ENCODE measurements at places on chromosomes 11 and 22. TPM values are rescaled to one million over a fixed set of nuclear protein-coding genes. Genes with fewer than 3 reads are reported as not detected.

Gene GAB4
- total RNA-seq = not detected

Gene OR51A7
- total RNA-seq = not detected

Gene CRYBB1
- not detected for total RNA-seq

Gene TREH
- total RNA-seq = not detected

Gene GTF2H1
- total RNA-seq = 17.7 TPM

GRCh38 chr11:107957109-107957588 is 28.9 kb downstream of the RAB39A start:
- no peaks in the 10 kb centered on the region for H3K36me3 ChIP-seq
- H3K27ac ChIP-seq = no peak overlapping the region
- DNase-seq = no peak
- H3K4me3 ChIP-seq = no peak overlapping the region

DNA sequence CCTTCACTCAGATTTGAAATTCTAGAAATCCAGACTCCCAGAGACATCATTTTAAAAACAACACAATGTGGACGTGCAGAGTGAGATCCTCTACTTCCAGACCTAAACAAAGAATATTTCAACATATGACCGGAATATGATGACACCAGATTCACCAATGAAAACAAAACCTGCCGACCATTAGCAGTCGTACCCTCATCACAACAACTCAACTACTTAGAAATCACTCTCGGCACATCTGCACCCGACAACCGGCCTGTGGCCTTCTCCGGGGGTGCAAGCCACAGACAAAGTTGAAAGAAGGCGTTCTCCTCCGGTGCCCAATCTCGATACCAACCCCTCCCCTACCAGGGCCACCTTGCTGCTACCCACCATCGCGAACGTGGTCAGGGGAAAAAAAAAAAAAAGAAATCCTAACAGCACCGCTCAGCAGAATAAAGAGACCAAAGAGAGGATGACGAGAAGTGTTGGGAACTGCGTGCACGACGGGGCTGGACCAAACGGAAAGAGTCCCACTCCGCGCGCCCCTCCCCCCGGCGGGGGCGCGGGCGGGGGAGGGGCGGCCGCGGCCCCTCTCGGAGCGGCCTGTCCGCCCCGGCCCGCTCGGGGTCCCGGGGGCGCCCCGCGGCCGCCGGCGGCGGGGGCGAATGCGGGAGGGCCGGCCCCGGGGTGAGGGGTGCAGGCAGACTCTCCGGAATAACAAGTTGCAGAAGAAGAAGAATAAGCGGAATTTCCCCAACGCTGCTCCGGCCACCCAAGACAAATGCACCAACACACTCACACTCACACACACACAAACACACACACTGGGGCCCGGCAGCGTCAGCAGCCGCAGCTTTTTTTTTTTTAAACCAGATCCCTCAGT is 1.7 kb downstream of the PHF21A start:
- H3K36me3 ChIP-seq = no peaks in the 10 kb centered on the region
- DNase-seq = peak; percentile 45
- H3K27me3 ChIP-seq = no peaks in the 10 kb centered on the region

DNA sequence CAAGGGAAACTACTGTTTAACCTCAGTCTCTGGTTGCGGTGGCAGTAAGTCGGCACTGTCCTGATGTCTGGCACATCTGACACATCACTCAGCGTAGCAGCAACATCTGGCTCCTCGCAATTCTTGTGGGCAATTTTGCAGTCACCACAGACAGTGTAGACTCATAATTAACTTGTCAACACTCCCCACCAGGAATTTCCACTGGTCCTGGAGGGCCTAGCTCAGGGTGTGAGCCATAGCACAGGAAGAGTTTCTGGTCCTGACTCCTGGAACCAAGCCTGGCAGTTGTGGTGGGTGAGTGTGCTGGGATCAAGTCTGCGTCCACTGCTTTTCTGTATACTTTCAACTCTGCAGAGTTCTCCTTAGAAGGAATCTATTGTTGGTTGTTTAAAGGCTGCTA is 209.7 kb downstream of the SNX19 start:
- no peaks in the 10 kb centered on the region for H3K36me3 ChIP-seq
- DNase-seq = no peak
- H3K27ac ChIP-seq = no peak overlapping the region
- H3K27me3 ChIP-seq = no peaks in the 10 kb centered on the region

DNA sequence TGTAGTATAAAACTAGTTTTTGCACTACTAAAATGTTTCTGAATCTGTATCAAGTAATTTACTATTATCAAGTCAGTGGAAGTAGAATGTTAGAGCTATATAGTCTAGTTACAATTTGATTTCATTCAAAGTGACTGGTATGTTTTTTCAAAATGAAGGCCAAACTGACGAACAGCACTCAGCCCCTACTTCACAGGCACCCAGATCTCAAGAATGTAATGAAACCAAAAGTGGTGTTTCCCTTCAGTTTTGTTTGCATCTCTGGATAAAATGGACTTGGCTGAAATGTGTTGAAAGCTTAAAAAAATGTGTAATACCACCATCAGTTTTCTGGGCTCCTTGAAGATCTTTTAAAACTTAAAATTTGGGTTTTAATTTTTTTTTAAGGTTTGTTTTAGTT is 46.4 kb downstream of the QSER1 start:
- no peak overlapping the region for H3K4me3 ChIP-seq
- no peaks in the 10 kb centered on the region for H3K4me1 ChIP-seq

DNA sequence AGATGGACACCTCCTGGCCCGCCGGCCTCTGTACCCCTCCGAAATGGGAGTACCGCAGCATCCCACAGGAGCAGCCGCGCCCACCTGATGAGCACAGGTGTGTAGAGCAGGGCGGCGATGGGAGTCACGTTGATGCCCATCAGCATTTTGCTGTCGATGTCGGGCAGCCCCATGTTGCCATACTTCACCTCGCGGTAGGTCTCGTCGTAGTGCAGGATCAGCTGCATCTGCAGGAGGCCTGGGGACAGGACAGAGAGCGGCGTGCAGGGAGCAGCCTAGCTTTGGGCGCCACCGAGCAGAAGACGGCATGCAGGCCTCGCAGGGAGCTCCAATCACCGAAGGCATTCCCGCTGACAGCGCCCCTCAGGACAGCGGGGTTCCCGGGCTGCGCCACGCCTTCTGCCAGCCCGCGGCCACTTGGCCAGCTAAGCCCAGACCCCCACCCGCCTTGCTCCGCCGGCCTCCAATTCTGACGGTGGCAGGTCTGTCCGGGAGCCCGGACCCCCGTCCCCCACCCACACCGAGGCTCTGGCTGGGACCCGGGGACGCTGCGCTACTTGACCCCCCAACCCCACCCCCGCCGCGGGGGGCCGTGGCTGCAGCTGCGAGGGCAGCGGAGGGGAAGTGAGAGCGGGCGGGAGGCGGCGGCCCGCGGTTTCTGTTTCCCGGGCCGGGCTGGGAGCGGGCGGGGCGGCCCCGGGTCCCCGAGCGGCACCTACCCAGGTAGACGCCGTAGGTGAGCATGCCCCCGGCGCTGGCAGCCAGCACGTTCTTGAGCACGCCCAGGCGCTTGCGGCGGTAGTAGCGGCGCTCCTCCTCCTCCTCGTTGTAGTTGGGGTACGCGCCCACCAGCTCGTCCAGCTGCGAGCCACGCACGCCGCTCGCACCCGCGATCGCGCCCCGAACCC is 705 bp downstream of the UNC93B1 start:
- H3K4me1 ChIP-seq = peaks cover 40% of the 10 kb centered on the region
- H3K27ac ChIP-seq = no peak overlapping the region
- H3K27me3 ChIP-seq = no peaks in the 10 kb centered on the region
- peak; percentile 55 for DNase-seq
- H3K4me3 ChIP-seq = peak overlapping the region; percentile 53
- no peaks in the 10 kb centered on the region for H3K36me3 ChIP-seq

DNA sequence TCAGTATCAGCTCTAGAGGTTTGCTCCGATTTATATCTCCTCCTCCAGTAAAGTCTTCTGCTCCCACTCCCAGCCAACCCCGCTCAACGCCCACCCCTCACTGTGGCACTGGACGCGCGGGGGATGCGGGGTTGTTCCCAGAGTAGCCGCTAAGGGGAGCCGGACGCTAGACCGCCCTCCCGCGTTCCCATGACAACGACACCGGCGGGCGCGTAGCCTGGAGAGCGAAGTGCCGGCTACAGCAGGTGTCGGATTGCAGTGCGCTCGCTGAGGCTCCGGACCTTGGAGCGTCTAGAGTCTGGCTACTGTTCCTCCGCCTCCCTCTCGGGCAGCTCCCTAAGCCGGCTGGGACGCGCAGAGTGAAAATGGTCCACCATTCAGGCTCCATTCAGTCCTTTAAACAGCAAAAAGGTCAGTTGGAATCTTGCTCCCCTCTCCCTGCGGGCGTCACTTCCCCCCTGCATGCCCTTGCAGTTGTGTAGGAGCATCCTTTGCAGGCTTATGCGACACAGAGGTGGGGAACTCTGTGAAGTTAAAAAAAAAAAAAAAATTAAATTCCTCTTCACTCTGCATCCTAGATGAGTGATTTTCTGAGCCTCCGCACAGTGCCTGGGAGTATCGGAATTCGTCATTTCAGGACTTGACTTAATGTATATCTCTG is at the start of gene ANO3:
TSS of gene ANO3 (plus strand) at position 220 of the 661 bp plus-strand sequence. CDS start at position 366, 146 bp downstream.
- H3K36me3 ChIP-seq = no peaks in the 10 kb centered on the region
- H3K4me1 ChIP-seq = no peaks in the 10 kb centered on the region
- DNase-seq = no peak
- H3K27ac ChIP-seq = no peak within 1 kb of the TSS
- H3K27me3 ChIP-seq = peaks cover 3% of the 10 kb centered on the region

DNA sequence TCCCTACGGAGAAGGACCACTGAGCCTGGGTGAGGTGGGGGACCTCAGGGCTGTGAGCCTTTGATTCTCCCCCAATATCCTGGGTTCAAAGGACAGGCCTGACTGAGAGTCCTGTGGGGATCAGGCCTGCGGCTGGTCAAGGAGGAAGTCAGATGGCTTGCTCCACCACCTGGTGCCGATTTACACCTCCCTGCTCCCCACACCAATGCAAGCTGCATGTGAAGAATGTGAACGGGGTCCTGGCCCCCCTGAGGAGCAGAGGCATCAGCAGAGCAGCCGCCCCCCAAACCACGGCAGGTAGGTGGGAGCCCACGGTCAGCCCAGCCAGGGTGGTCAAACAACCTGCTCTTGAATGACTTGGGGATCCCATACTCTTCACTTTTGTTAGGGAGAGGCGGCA is 6.7 kb downstream of the ADAMTS8 start:
- H3K4me3 ChIP-seq = no peak overlapping the region
- H3K4me1 ChIP-seq = no peaks in the 10 kb centered on the region
- H3K36me3 ChIP-seq = no peaks in the 10 kb centered on the region
- no peak overlapping the region for H3K27ac ChIP-seq
- peaks cover 19% of the 10 kb centered on the region for H3K27me3 ChIP-seq

GRCh38 chr11:62965574-62965973 is 19.2 kb downstream of the SLC22A6 start:
- H3K27ac ChIP-seq = no peak overlapping the region
- no peak for DNase-seq
- H3K27me3 ChIP-seq = peaks cover 8% of the 10 kb centered on the region
- H3K4me1 ChIP-seq = no peaks in the 10 kb centered on the region

Data from CD4-positive, alpha-beta T cell (primary cell).